Spinal cord (tissue), 10 donors: ENCODE measurements at places on chromosomes 5 and 9.

GRCh38 chr5:73625944-73626811 is at the start of gene ARHGEF28:
Gene ARHGEF28, plus strand, starts transcription at chr5:73626196. Its CDS starts 58,656 bp downstream, at chr5:73684852.
- no peak for DNase-seq

- DNase-seq: no peak
Measured at GRCh38 chr9:73009649-73010288, 56.9 kb upstream of the ALDH1A1 start.

- peak; percentile 65 for DNase-seq
Measured at GRCh38 chr5:148730942-148731898, 76.9 kb upstream of the HTR4 start.

DNA sequence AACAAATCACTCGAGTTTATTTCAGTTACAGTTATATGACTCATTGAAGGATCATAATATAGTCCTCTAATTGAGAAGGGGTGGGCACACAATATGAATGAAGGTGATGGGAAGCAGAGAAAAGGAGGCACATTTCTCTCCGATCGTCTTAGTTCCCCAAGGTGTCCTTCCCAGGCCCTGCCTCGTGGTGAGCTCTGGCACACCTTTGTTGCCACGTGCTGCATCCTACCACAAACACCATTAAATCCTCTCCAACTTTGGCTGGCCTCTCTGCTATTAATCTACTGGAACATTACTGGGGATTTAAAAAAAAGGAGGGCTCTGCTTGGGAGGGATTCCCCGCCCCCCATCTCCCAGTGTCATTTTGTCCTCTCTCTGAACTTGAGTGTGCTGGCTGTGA is 42.9 kb downstream of the CDH6 start:
- no peak for DNase-seq

DNA sequence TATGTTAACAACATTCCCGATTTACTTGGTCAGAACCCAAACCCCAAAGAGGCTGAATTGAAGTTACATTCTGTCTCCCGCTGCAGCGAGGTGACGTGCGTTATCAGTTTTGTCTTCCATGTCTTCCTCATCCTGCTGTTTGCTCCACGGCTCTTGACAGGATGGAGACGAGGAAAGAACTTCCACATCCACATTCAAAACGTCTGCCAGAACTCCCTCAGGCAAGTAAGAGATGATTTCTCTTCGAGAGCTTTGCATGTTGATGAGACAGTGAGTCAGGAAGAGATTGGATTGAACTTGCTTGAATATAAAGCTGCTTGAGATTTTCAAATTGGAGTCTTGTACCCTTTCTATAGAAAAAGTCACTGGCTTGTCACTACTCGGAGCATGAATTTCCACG is 242.6 kb downstream of the AUH start:
- peak; percentile 38 for DNase-seq

DNA sequence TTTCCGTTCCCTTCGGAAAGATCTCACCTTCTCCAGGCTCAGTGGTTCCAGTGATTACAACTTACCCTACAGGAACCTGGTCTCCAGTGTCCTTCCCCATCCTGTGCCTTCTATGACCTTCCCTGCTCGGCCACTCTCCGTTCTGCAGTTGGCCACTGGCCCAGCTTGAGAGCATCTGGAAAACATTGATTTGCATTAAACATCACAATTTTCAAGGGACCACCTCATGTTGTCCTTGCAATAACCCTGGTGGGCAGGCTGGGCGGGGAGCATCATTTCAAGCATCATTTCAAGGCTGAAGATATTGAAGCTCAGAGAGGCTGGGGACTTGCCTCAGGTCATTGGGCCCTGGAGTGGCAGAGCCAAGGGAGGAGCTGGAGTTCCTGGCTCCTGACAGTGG is 177.4 kb downstream of the SEC61B start:
- no peak for DNase-seq

DNA sequence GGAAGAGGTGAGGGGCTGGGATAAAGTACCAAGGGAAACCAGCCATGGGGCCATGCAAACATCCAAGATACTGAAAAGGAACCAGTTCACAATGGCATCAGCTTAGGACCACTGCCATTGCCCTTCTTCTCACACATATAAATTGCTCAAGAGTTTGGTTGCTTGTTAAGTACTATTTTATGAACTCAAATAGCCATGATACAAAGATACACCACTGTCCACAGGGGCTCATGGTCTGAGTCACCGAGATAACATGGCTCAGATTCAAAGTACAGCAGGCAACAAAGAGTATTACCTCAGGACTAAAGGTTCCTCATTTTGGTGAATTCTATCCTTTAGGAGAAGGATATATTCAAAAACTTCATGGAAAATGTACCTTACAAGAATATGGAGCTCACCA is 55.6 kb downstream of the FANCC start:
- DNase-seq: no peak

GRCh38 chr9:89026876-89027275 is 35.6 kb downstream of the S1PR3 start:
- DNase-seq: no peak
